Kasumi-1 (cell line): ENCODE measurements at places on chromosomes 11 and 22.
A peak's percentile ranks its signal among the peaks of the same experiment; 100 is the strongest.

GRCh38 chr22:42585096-42585495 lies 29.6 kb downstream of the POLDIP3 start:
- no peak for DNase-seq

DNA sequence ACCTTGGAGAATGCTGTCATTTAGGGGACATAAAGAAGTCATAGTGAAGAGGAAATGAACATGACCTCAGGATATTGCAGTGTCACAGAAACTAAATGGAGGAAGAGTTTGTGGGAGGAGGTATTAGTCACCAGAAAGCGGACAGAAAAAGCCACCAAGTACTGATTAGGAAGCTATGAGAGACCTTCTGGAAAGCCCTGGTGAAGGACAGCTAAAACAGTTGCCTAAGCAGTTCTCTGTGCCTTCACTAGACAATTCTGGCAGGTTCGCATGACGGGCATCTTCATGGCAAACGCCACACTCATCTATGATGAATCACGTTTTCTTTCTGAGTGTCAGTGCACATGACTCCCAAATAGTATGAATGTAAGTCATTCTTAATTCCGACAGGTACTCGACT lies 325.8 kb downstream of the C11orf87 start:
- DNase-seq: peak; percentile 89

GRCh38 chr11:108221371-108221770 lies 1.1 kb downstream of the NPAT start:
- peak; percentile 28 for DNase-seq

- peak; percentile 73 for DNase-seq
Observed at GRCh38 chr11:34250732-34251588, 106.8 kb downstream of the ABTB2 start.

DNA sequence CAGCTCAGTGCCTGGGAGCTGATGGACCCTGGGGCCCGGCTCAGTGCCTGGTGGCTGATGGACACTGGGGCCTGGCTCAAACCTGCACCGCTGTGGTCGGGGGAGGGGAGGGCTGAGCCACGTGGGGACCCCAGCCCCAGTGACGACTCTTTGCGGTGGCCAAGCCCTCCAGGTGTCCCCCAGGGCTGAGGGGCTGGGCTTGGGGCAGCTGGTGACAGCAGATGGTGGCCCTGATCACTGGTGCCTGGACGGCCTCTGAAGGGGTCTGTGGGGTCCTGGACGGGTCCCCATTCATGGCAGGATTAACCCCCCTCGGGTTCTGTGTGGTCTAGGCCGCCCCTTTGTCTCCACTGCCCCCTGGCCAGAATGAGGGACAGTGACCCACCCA lies 3.4 kb upstream of the MUC5B start:
- no peak for DNase-seq

DNA sequence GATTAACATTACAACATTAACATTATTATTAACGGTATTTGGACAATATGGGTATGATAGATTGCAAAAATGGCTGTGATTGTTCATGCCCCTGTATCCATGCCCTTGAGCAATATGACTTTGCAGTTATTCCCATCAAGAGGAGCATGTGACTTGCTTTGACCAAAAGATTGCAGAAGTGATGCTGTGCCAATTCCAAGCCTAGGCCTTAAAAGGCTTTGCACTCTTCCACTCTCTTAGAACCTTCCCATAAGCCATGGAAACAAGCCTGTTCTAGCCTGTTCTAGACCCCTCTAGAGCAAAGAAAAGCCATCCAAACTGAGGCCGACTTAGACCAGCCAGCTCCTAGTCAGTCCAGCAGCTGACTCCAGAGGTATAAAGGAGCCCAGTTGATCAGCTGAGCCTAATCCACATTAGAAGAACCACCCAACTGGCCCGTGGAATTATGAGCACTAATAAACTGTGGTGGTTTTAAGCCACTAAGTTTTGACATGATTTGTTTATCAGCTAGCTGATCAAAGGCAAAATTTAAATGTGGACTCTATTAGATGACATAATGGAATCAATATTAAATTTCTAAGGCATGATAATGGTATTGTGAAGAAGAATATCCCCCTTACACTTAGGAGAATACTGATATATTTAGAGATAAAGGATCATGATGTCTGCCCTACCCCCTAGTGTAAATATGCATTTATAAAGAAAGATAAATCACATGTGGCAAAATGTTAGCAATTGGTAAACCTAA lies 28.6 kb downstream of the RAB30 start:
- DNase-seq: no peak
